Uterine smooth muscle cell (primary cell): ENCODE measurements at places on chromosomes 12 and 14. TPM values are rescaled to one million over a fixed set of nuclear protein-coding genes. Genes with fewer than 3 reads are reported as not detected.

The CDC42BPB gene
- total RNA-seq, result 80.1 and 96.5 TPM in 2 replicates

The RNF212B gene
- total RNA-seq, result not detected in 2 replicates

The KRT83 gene
- total RNA-seq, result not detected in 2 replicates

The IGF1 gene
- 0.25 TPM in 1 of 2 replicates, not detected in the other for total RNA-seq

The NKX2-8 gene
- 0.11 TPM in 1 of 2 replicates, not detected in the other for total RNA-seq

The TMPRSS12 gene
- total RNA-seq, result not detected in 2 replicates

The CD163L1 gene
- total RNA-seq, result under 0.01 and 0.22 TPM in 2 replicates

The RAPGEF3 gene
- 5.3 and 6.1 TPM in 2 replicates for total RNA-seq

The OR6C2 gene
- total RNA-seq, result not detected in 2 replicates

The CARMIL3 gene
- total RNA-seq, result under 0.01 and 0.12 TPM in 2 replicates

The COCH gene
- 0.37 and 1.00 TPM in 2 replicates for total RNA-seq

The B4GALNT3 gene
- not detected in 2 replicates for total RNA-seq

The OAS3 gene
- 7.7 and 11.1 TPM in 2 replicates for total RNA-seq
